ENCODE measurements at places on chromosomes 13 and 19.

- no peaks in the 10 kb centered on the region for H3K27me3 ChIP-seq
- peaks cover 5% of the 10 kb centered on the region for H3K4me1 ChIP-seq
- peaks cover 31% of the 10 kb centered on the region for H3K36me3 ChIP-seq
- DNase-seq: peak; percentile 67
- peak overlapping the region; percentile 50 for H3K27ac ChIP-seq
These were observed 12.3 kb upstream of the CADM4 start for GRCh38 chr19:43651758-43652545.

DNA sequence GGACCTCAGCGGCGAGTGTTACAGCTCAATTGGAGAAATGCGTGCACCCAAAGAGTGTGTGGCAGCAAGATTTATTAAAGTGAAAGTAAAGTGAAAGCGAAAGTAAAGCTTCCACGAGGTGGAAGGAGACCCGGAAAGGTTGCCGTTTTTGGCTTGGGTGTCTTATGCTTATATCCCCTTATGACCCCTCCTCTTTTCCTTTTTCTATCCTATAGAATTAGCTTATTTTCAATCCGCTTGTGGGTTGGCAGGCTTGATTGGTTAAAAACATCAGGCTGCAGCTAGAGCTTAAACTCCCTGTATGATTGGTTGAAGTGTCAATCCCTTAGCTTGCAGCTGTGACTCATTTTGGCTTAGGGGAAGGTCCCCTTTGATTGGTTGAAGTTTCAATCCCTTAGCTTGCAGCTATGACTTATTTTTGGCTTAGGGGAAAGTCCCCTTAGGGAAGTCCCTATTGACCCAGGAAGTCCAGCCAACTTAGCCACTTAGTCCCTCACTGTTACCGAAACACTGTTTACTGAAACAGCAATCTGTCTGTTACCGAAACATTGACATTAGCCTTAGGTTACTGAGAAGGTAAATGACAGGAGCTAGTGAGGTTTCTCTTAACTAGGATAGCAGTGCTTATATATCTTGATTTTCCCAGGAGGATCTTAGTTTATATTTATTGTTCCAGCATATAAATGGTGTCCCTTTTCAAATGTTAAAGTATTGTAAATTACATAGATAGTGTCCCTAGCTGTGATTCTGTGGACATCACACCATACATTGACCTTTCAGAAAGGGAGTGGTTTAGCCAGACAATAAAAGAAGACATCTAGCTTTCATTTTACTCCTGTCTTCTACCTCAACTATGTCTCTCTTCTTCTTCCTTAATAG lies 575.8 kb downstream of the DACH1 start:
- no peaks in the 10 kb centered on the region for H3K27me3 ChIP-seq
- no peak for DNase-seq
- peaks cover 8% of the 10 kb centered on the region for H3K4me1 ChIP-seq

- DNase-seq: no peak
- no peaks in the 10 kb centered on the region for H3K4me1 ChIP-seq
- no peaks in the 10 kb centered on the region for H3K36me3 ChIP-seq
- H3K27ac ChIP-seq: no peak overlapping the region
- H3K27me3 ChIP-seq: no peaks in the 10 kb centered on the region
- no peak overlapping the region for H3K4me3 ChIP-seq
These were observed 21.0 kb downstream of the ITGBL1 start for GRCh38 chr13:101473458-101473857.

DNA sequence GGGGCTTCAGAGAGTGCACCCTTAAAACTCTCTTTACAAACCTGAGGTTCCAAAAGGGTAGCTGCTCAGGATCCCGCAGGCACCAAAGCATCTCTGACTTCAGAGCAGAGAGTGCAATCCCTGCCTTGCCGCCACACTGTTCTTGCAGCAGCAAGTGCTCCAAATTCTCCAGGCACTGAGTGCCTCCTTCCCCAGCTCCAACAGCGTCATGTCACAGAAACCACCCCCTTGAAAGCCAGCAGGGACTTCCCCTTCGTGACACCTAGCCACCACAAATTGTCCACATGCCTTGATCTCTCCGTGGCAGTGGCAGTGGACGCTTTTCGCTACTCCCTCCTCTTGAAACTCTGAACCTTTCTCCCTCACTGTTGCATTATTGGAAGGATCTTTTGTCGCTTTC lies 39.9 kb downstream of the MBNL2 start:
- H3K36me3 ChIP-seq: peaks cover 8% of the 10 kb centered on the region
- no peak overlapping the region for H3K4me3 ChIP-seq
- no peak for DNase-seq
- H3K4me1 ChIP-seq: peaks cover 70% of the 10 kb centered on the region
- no peaks in the 10 kb centered on the region for H3K27me3 ChIP-seq

DNA sequence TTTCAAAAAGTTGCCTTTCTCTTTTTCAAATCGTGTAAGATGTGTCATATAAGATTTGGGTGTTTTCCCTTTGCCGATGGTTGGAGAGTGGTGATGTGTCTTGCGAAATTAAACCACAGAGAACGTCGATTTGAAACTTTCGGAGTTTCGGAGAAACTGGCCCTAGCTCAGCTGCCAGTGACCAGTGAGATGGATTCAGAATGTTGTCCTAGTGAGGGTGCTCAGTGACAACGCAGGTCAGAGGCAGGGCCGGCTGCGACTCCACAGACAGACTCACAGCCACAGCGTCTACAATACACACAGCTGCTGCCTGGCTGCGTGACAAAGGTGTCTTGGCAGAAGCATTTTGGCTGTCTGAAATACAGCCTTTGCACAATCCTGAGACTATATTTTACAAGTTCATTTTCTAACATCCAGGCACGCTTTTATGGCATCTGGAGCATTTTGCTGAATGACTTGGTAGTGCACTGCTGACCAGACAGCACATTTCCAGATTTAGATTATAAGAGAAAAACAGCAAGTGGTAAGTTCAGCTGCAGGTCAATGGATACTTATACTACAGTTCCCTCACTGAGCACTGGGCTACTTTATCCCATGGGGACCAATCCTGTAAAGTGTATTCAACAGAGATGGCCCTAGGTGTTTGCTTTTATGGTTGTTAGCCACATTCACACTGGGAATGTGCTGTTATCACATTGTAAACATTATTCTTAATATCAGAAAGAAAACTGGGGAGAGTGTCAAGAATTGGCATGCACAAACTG lies 207.5 kb downstream of the KCNRG start:
- H3K4me1 ChIP-seq: peaks cover 16% of the 10 kb centered on the region
- H3K4me3 ChIP-seq: no peak overlapping the region
- H3K27ac ChIP-seq: no peak overlapping the region
- DNase-seq: no peak

- no peaks in the 10 kb centered on the region for H3K27me3 ChIP-seq
- H3K4me3 ChIP-seq: no peak overlapping the region
- H3K4me1 ChIP-seq: peaks cover 5% of the 10 kb centered on the region
- H3K36me3 ChIP-seq: no peaks in the 10 kb centered on the region
These were observed 26.2 kb downstream of the ELF1 start for GRCh38 chr13:40992678-40993518.

GRCh38 chr19:29590278-29590677 lies 15.8 kb upstream of the POP4 start:
- no peaks in the 10 kb centered on the region for H3K36me3 ChIP-seq
- H3K4me3 ChIP-seq: no peak overlapping the region
- no peak for DNase-seq
- peaks cover 92% of the 10 kb centered on the region for H3K27me3 ChIP-seq

- no peaks in the 10 kb centered on the region for H3K4me1 ChIP-seq
- no peak for DNase-seq
- no peaks in the 10 kb centered on the region for H3K36me3 ChIP-seq
These were observed 508.0 kb downstream of the FGF9 start for GRCh38 chr13:22178878-22179277.

DNA sequence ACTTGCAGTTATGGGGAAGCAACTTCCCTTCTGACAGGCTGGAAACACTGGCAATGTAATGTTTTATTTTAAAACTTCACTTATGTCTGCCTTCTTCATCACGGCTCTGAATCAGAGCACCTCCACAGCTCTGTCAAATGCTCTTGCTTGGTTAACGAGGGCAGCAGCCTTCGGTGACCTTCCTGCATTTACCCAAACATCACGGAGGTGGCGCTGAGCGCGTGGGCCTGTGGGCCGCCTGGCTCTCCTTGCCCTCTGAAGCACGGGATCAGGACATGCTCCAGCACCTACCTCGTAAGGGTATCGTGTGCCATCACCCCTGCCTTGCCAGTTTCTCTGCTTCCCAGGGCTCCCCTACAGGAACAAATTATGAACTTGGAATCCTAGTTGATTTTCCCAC lies 310.0 kb downstream of the TEX29 start:
- H3K27ac ChIP-seq: no peak overlapping the region
- H3K36me3 ChIP-seq: no peaks in the 10 kb centered on the region
- no peak overlapping the region for H3K4me3 ChIP-seq
- DNase-seq: no peak
- peaks cover 16% of the 10 kb centered on the region for H3K4me1 ChIP-seq
- peaks cover 2% of the 10 kb centered on the region for H3K27me3 ChIP-seq

GRCh38 chr19:13214036-13214730 lies 64.0 kb downstream of the IER2 start:
- no peak overlapping the region for H3K27ac ChIP-seq
- H3K4me3 ChIP-seq: no peak overlapping the region
- no peaks in the 10 kb centered on the region for H3K27me3 ChIP-seq
- no peaks in the 10 kb centered on the region for H3K36me3 ChIP-seq
- DNase-seq: no peak

- H3K36me3 ChIP-seq: no peaks in the 10 kb centered on the region
- peaks cover 8% of the 10 kb centered on the region for H3K4me1 ChIP-seq
- H3K4me3 ChIP-seq: no peak overlapping the region
- no peak overlapping the region for H3K27ac ChIP-seq
- H3K27me3 ChIP-seq: no peaks in the 10 kb centered on the region
These were observed 24.1 kb downstream of the ADGRL1 start for GRCh38 chr19:14181906-14182305.

DNA sequence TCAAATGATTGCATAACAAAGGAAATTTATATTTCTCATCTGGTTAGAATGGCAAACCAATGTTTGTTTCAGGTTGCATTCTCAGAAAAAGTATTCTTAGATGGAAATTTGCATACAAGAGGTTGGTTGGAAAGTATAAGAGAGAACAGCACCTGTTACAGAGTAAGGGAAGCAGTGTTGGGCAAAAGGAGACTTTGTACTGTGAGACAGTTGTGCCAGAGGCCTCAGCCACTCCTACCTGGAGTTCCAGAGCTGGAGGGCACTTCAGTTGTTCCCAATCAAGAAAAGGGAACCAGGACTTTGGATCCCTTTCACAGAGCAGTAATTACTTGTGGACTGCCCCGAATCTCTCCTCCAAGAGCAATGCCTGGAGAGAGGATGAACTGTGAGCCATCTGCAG lies 81.8 kb downstream of the SPRY2 start:
- H3K36me3 ChIP-seq: peaks cover 11% of the 10 kb centered on the region
- H3K27me3 ChIP-seq: no peaks in the 10 kb centered on the region
- H3K27ac ChIP-seq: no peak overlapping the region
- H3K4me1 ChIP-seq: peaks cover 13% of the 10 kb centered on the region

GRCh38 chr13:66459143-66459542 lies 771.0 kb downstream of the PCDH9 start:
- no peak overlapping the region for H3K27ac ChIP-seq
- no peaks in the 10 kb centered on the region for H3K27me3 ChIP-seq
- no peak overlapping the region for H3K4me3 ChIP-seq
- peaks cover 6% of the 10 kb centered on the region for H3K4me1 ChIP-seq

- no peaks in the 10 kb centered on the region for H3K27me3 ChIP-seq
- H3K36me3 ChIP-seq: no peaks in the 10 kb centered on the region
- no peak for DNase-seq
- H3K4me3 ChIP-seq: no peak overlapping the region
These were observed 74.3 kb upstream of the LRCH1 start for GRCh38 chr13:46478651-46479050.

DNA sequence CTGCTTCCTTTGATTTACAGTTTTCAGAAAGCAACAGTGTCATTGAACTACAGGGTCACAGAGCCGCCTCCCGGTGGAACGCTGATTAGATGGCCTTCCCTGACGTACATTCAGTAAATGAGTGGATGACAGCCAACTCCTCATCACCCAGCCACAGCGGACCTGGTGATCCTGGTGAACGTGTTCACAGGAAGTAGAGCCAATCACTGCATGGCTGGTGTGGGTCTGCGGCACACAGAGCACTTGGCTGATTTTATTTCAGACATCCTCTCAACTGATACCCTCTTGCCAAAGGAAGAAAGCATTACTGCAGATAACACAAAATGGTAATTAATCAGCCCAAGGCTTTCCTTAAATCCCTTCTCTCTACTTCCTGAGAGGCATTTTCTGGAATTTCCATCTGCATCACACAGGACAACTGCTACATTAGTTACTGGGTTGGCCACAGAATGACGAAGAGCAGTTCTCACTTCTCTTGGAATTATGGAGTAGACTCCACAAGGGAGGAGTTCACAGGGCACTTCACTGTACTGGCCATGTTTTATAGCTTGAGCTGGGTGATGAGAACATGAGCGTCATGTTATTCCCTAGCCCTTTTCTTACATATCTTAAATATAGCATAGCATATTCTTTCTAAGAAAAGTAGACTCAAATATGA lies 84.0 kb upstream of the SLC7A1 start:
- no peaks in the 10 kb centered on the region for H3K27me3 ChIP-seq
- no peaks in the 10 kb centered on the region for H3K4me1 ChIP-seq
- H3K36me3 ChIP-seq: no peaks in the 10 kb centered on the region
- no peak for DNase-seq

- H3K4me1 ChIP-seq: no peaks in the 10 kb centered on the region
- no peak overlapping the region for H3K4me3 ChIP-seq
- DNase-seq: no peak
- H3K27me3 ChIP-seq: no peaks in the 10 kb centered on the region
- no peaks in the 10 kb centered on the region for H3K36me3 ChIP-seq
- no peak overlapping the region for H3K27ac ChIP-seq
These were observed 231.6 kb upstream of the IRS2 start for GRCh38 chr13:110018009-110018408.

GRCh38 chr19:5319516-5319915 lies 21.1 kb downstream of the PTPRS start:
- no peak overlapping the region for H3K4me3 ChIP-seq
- H3K36me3 ChIP-seq: no peaks in the 10 kb centered on the region
- no peaks in the 10 kb centered on the region for H3K27me3 ChIP-seq
- DNase-seq: no peak
- H3K4me1 ChIP-seq: peaks cover 5% of the 10 kb centered on the region

DNA sequence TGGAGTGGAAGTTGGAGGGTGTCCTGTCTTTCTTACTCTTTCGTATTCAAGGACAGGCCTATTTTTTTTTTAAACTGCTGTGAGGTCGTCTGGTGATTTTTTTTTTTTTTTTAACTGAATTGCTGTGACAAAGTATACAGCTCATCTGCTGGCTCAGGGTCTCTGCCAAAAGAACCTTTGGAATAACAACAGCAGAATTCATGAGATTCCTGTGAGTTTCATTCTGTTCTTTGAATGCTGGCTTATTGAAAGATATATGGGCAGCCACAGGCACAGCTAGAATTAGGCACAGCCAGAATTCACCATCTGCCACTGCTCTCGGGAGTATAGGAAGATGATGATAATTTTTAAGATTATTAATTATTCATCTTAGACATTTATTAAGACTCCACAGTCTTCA lies 21.4 kb upstream of the FRY start:
- H3K4me1 ChIP-seq: no peaks in the 10 kb centered on the region
- no peak overlapping the region for H3K4me3 ChIP-seq
- no peaks in the 10 kb centered on the region for H3K36me3 ChIP-seq
- H3K27ac ChIP-seq: no peak overlapping the region

- H3K27me3 ChIP-seq: no peaks in the 10 kb centered on the region
- H3K27ac ChIP-seq: no peak overlapping the region
- no peak overlapping the region for H3K4me3 ChIP-seq
- H3K36me3 ChIP-seq: no peaks in the 10 kb centered on the region
- H3K4me1 ChIP-seq: no peaks in the 10 kb centered on the region
- no peak for DNase-seq
These were observed 816.2 kb upstream of the ATXN8OS start for GRCh38 chr13:69291292-69291906.

All from neural crest cell (in vitro differentiated cells).